ENCODE measurements at places on chromosomes 4 and X. TPM values are rescaled to one million over a fixed set of nuclear protein-coding genes. Genes with fewer than 3 reads are reported as not detected.

NEUROG2 gene
- not detected for polyA plus RNA-seq

VEGFC gene
- not detected for polyA plus RNA-seq

GYG2 gene
- not detected for polyA plus RNA-seq

NDNF gene
- polyA plus RNA-seq = not detected

DCAF4L1 gene
- polyA plus RNA-seq = not detected

NXF2 gene
- not detected for polyA plus RNA-seq

FGB gene
- not detected for polyA plus RNA-seq
